Activated T-helper 9 cell treated with anti-CD3 and anti-CD28 coated beads, Interleukin-2, amount 50 U/mL, for 16 hours (primary cell): ENCODE measurements at places on chromosomes 3 and 15.

DNA sequence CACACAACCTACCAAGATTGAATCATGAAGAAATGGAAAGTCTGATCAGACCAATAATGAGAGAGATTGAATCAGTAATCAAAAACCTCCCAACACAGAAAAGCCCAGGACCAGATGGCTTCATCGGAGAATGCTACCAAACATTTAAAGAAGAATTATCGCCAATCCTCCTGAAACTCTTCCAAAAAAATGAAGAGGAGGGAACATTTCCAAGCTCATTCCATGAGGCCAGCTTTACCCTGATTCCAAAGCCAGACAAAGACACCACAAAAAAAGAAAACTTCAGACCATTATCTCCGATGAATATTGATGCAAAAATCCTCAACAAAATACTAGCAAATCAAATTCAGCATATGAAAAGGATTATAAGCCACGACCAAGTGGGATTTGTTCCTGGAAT is 94.1 kb downstream of the SENP2 start:
- no peak for DNase-seq

- no peak for DNase-seq
These were observed 550.2 kb downstream of the ZBBX start for GRCh38 chr3:166829896-166830295.

DNA sequence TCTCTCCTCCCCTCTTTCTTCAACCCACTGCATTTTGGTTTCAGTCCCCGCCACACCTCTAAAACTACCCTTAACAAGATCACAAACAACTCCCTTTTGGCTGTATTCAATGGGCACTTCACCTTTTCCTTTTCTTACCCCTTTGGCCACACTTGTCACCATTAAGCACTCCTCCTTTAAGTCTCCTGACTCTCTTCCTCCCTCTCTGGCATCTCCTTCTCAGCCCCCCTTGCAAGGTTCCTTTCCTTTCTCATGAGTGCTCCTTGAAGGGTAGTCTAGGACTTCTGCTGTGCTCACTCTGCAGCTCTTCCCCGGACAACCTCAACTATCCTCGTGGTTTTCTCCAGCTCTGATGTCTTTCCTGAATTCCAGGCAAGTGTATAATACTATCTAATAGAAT is 103.7 kb downstream of the RPL22L1 start:
- no peak for DNase-seq

DNA sequence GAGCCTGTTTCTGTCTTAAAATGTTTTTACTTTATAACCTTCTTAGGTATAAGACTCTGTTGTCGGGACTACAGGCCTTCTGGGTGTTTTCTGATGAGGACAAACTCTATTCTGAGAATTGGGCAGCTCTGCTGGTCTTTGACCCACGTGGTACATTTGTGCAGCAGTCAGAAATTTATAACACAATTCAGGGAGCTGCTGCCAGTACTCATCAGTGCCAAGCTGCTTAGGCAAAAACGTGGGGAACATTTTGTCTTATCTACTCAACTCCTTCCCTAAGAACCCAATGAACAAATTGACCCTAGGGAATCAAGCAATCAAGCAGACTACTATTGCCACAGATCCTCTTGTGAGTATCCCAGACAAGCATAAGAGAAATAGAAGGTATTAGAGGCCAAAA is 180.7 kb upstream of the PDZRN3 start:
- no peak for DNase-seq

DNA sequence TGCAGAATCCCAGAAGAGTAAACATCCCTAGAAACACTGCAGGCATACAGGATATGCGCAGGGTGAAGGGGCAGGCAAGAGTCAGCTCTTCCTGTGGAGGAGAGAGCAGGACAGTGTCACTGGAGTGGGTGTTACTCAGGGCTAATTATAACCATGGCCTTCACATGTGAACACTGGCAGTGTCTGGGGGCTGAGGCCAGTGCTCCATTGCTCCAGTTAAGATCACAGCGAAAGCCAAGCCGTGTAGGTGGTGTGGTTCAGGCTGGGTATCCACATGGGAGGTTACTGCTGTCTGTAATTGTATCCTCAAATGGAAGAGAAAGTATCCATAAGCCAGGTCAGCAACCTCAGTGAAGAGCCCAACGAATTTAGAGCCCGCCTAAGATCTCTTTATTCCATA is 84.6 kb downstream of the MESD start:
- DNase-seq = no peak

GRCh38 chr15:92231461-92231860 is 162.2 kb upstream of the ST8SIA2 start:
- no peak for DNase-seq

DNA sequence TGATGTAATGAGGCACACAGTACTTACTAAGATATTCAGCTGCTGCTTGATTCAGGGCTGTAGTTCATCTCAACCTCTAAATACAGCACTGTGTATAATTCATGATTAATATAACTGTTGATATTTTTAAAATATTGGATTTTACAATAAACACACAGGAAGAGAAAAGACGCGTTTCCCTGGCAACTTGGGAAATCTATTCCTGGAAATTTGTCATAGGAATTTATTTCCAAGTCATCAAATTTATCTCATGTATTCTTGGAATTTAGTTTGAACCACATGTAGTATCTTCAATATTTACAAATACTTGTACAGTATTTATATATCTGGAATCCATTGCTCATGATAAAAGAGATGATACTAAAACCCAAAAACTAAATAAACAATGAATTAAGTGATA is 30.6 kb downstream of the EPHA3 start:
- DNase-seq = no peak

- no peak for DNase-seq
These were observed 457.4 kb downstream of the SHQ1 start for GRCh38 chr3:72390841-72391240.

DNA sequence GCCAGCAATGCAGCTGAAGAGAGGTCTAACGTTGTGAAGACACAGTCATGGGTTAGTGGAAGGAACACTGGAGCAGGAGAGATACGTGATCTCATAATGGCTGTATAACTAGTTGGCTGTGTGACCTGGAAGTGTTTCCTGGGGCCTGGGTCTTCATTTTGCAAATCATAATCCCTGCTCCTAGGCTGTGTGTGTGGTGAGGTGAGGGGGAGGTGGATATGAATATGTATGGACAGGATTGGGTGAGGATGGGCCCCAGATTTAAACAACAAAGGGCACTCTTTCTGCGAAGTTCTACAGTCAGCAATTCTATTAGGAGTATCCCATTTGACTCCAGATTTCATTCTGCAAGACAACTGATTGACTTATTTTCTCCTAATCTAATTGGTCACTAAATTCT is 41.3 kb downstream of the ANKRD28 start:
- no peak for DNase-seq

DNA sequence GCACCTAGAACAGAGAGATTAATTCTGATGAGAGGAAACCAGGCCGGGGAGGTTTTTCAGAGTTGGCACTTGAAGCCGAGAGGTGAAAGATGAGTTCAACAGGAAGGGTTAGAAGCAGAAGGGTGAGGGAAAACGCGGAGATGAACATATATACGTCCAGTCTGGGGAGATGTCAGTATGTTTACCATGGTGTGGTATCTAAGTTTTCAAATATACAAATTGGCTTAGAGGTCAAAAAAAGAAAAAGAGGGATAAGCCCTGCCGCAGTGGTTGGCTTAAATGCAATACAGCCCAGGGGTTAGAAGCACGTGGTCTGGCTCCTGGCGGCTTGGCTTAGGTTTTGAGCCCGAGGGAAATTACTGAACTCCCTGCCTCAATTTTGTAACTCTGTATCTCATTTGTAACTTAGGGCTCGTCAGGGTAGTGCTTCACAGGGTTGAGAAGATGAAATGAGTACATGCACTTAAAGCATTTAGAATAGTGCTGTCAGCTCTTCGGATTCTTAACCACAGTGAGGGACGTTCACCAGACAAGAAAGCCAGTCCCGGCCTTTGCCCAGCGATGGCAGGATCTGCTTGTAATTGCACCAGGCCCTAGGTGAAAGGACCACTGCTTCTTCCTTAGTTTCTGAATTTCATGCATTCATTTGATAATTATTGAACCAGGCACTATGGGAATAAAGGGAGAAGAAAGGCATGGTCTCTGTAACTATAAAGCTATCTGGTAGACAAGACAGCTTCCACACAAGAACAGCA is 6.4 kb downstream of the HES1 start:
- DNase-seq = no peak

DNA sequence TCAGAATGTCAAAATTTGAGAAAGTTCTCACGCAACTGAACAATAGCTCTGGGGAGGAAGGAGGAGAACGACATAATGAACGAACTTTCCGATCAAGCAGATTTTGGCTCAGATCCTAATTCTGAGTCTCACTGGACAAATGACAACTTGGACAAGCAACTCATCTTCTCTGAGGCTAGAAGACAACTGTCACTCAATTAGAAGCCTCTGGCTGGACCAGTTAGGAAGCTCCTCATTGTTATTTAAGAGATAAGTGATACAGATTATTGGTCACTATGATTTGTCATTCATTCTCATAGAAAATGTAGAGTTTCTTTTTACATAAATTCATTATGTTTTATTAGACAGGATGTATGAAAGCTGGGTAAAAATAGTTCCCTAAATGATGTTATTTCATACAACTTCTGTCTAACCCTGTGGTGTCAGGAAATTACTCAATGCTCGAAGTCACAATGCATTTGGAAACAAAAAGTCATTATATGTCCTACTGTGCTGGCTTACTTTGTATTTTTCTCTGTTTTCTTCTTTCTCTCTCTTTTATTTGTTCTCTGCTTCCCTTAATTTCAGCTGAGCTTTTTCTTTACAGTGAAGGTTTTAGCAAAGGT is 11.0 kb upstream of the C3orf49 start:
- no peak for DNase-seq

GRCh38 chr3:62622553-62623174 is 249.3 kb upstream of the FEZF2 start:
- no peak for DNase-seq

GRCh38 chr3:26631390-26631738 is 8.8 kb downstream of the LRRC3B start:
- DNase-seq = no peak

- no peak for DNase-seq
These were observed 3.5 kb downstream of the ABHD2 start for GRCh38 chr15:89091627-89092220.

DNA sequence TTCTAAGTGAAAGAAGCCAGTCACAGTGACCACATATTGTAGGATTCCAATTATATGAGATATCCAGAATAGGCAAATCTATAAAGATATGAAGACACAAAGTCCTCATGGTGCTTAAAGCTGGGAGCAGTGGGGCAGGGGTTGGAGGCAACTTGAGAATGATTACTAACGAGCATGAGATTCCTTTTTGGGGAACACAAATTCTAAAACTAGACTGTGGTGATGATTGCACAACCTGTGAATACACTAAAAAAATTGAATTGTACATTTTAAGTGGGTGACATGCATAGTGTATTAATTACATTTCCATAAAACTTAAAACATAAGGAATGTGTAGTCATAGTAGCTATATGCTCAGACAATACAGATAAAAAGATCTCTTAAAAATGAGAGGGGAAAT is 103.2 kb downstream of the DPH6 start:
- DNase-seq = no peak

GRCh38 chr3:79906106-79906505 is 138.3 kb upstream of the ROBO1 start:
- no peak for DNase-seq

DNA sequence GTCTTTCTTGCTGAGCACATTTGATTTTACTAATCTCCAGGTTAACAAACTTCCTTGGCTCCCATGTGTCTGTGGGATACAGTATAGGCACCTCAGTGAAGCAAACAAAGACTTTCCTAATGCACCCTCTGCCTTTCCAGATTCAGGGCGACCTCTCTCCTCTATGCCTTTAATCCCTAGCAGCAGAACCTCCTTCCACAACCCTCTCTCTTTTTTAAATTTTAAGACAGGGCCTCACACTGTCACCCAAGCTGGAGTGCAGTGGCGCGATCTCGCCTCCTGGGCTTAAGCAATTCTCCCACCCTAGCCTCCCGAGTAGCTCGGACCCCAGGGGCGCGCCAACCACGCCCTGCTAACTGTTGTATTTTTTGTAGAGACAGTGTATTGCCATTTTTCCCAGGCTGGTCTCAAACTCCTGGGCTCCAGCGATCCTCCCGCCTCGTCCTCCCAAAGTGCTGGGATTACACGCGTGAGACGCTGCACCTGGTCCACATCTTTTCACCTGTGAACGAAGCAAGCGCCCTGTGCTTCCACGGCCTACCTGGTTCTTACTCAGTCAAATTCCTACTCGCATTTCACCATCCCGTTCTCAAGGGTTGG is 1.7 kb upstream of the HACD3 start:
- no peak for DNase-seq

DNA sequence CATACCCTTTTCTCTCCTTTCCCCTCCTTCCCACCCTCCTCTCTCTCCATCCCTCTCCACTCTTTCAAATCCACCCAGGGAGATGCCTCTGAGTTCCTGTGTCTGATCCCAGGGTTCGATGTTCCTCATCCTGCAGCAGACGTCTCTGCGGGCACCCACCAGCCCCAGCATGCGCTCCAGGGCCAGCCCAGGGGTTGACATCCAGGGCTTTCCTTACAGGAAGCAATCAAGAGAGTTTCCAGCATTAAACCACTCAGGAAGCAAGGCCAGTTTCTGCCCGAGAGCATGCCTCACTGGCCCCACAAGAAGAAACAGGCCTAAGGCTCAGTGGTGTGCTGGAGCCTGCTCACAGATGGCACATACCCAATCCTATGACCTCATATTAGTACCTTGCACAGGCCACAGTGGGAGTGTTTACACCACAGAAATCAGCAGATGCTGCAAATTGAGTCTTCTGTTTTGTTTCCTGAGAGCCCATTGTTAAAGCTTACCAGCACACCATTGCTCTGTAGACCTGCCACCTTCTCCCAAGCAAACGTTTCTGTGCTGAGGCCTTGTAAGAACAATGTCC is 13.2 kb downstream of the SLC6A1 start:
- no peak for DNase-seq

DNA sequence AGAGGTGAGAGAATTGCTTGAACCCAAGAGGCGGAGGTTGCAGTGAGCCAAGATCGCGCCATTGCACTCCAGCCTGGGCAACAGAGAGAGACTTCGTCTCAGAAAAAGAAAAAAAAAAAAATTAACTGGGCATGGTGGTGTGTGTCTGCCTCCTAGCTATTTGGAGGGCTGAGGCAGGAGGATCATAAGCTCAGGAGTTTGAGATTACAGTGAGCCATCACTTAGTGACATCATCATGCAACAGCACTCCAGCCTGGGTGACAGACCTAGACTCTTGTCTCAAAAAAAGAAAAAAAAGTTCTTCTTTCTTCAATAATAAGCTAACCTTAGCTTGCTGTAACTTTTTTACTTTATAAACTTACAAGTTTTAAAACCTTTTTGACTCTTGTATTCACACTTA is 99.8 kb downstream of the SLMAP start:
- DNase-seq = no peak

GRCh38 chr3:197718891-197719290 is 17.8 kb downstream of the RUBCN start:
- DNase-seq = no peak

- DNase-seq = no peak
These were observed 438.8 kb downstream of the FHIT start for GRCh38 chr3:60812502-60812901.

GRCh38 chr15:52362497-52362896 is 66.9 kb upstream of the MYO5C start:
- DNase-seq = no peak

GRCh38 chr3:69767571-69767970 is 28.3 kb downstream of the MITF start:
- no peak for DNase-seq

- no peak for DNase-seq
These were observed 19.0 kb downstream of the FAH start for GRCh38 chr15:80171787-80172186.
